Heart left ventricle (tissue), 16 donors: ENCODE measurements at places on chromosomes 7 and 10.

DNA sequence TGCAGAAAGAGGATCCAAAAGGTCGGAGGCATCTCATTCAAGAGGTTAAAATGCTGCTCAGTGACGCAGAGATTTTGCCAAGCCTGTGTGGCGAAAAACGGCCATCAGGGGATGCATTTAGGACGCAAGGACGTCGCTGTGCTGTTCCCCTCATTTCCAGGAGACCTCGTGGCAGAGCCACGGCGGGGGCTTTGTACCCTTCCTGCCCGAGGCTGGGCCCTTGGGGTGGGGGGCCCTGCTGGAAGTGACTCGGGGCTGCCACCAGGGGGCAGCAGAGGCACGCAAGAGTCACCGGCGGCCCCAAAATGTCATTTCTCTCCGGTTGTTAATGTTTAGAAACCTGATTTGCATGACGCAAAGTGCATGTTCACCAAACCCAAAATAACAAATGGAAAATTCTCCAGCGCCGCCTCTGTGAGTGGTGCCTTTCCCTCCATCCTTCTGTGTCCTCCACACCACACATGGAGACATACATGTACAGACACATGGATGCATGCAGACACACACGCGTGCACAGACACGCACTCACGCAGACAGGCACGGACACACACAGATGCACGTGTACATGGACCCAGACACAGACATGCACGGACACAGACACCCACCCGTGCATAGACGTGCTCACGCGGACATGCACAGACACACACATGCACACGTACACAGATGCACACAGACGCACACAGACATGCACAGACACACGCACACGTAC lies 51.0 kb upstream of the NKX6-2 start:
- DNase-seq, result no peak

- DNase-seq, result no peak
These were observed 55.9 kb upstream of the CAV2 start for GRCh38 chr7:116443646-116444045.

GRCh38 chr7:141295367-141295895 lies 221.6 kb downstream of the TMEM178B start:
- DNase-seq, result no peak

- no peak for DNase-seq
These were observed 4.6 kb upstream of the VWC2 start for GRCh38 chr7:49768835-49769234.

- DNase-seq, result no peak
These were observed 48.4 kb upstream of the GLI3 start for GRCh38 chr7:42285383-42285824.

DNA sequence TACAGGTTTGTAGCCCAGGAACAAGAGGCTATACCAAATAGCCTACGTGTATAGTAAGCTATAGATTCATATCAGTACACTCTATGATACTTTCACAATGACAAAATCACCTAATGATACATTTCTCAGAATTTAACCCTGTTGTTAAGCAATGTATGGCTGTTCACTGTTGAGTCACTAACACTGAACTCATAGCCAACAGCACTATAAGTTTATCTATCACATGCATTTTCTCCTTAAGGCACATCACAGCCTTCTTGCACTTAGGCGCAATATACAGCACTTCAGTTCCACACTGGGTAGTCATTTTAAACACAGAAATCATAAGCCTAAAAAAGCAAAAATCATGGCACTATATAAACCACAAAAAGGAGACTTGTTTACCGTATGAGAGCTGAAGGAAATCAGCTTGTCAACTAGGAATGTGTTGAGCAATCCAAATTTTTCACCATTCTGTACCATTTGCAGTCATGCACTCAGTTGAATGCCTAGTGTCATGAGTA lies 45.6 kb downstream of the ZNF438 start:
- no peak for DNase-seq

GRCh38 chr10:87761892-87762291 lies 56.1 kb downstream of the ATAD1 start:
- no peak for DNase-seq

DNA sequence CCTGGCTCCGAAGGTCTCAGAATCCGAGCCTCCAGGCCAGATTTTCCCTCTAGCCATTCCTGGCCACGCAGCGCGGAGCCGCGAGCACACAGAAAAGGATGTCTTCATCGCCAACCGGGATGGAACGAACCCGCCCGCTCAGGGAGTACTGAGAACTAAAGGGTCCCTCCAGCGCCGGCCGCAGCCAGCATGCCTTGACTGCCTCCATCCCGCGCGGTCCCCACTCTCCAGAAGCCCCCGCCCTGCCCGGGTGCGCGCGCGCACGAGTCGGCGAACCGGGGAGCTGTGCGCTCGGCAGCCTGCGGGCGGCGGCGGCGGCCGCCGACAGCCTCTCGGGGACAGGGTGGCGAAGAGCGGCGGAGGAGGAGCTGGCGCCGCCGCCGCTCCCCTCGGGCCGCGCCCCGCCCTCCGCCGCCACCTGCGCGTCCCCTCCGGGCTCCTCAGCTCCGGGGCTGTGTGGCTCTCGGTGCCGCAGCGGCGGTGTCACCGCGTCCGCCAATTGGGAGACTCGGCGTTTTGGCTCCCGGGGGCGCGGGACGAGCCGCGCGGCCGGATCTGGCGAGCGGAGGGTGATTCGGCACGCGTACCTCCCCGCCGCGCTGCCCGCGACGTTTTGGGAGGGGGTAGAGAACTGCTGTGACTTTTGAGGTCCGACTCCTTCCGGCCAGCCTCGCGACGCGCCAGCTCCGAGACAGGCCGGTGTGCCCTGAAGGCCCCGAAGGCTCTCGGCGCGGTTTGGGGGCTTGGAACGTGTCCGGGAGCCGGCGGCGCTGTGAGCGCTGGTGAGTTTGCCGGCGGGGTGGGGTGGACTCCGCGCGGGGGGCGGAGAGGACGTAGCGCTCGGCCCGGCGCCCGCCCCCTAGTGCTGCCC lies 453 bp upstream of the GALNT17 start:
- DNase-seq, result peak; percentile 68

DNA sequence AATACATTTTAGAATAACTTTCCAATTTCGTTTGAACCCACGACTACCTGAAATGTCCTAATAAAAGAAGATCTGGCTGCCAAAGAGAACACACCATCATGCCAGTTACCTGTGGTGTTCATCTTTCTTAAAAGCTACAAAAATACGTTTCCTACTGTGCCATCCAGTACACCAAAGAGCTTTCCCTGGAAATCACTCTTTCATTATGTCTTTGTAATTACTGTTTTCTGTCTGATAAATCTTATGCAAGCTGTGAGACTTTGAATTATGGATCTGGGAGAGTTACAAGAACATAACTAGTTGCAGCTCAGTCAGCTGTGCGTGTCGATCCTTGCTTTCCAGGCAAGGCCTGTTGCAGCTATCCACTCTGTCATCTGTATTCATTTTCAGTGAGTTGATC lies 12.5 kb upstream of the POM121L12 start:
- no peak for DNase-seq

DNA sequence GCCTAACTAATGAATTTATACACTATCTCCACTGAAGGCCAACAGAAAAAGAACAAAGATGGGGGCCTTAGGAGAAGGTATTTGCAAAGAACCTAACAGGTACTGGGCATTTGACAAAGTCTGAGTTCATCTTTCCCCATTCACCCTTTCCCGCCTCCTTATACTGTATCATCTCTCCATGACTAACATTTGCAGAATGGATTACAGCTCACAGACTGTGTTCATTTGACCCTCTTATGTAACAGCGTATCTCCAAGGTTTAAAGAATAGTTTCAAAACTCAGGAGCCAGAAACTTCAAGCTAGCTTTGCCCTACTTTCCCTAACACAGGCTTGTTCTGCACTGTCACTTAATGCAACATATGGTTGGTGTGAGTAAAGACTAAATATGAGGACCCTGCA lies 238.7 kb upstream of the CELF2 start:
- DNase-seq, result no peak

GRCh38 chr10:60914690-60915141 lies 29.3 kb downstream of the RHOBTB1 start:
- DNase-seq, result peak; percentile 34

DNA sequence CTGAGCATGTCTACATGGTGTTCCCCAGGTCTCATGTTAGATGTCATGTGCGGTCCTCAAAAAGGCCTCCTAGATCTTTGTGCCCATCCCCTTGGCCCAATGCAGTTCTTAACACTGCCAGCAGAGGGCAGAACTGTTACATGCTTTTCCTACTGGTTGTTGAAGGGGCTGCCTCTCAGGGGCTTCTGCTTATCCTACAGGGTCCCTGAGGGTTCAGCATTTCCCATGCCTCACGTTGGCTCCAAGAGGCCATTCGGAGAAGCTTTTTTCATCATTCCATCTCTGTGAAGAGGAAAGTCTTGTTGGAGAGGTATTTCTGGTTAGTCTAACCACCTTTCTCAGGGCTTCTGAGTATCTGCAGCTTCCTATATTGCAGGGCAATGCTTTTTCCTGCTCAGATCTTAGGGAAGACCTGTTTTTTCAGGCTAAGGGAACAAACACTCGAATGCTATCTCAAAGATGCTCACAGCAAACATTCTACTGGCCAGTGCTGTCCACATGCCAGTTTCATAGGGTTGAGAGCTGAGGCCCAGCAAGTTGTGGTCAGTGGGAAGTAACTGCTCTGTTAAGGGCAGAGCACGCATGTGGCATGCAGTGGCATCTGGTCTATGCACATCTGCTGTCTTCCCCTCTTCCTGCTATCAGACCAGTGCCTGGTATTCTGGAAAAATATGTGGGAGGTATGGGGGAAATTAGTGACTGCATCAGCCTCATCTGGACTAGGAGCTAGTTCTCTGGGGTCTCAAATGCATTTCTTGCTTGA lies 31.5 kb downstream of the MBL2 start:
- DNase-seq, result no peak

GRCh38 chr10:113414543-113414942 lies 138.3 kb upstream of the HABP2 start:
- no peak for DNase-seq

DNA sequence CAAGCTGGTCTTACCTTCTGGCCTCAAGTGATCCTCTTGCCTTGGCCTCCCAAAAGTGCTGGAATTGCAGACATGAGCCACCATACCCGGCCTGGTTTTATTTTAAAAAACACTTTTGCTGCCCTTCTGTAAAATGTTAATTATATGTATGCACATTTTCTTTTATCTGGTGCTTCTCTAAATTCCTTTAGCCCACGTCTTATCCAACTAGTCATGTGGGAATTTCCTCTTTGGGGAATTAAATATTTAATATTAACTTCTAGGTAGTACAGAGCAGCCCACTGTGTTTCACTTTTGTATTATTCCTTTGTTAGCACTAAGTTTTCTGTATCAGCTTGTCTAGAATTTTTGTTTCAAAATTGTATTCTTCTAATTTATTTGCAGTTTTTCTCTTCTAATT lies 181.7 kb upstream of the KAT6B start:
- DNase-seq, result no peak

DNA sequence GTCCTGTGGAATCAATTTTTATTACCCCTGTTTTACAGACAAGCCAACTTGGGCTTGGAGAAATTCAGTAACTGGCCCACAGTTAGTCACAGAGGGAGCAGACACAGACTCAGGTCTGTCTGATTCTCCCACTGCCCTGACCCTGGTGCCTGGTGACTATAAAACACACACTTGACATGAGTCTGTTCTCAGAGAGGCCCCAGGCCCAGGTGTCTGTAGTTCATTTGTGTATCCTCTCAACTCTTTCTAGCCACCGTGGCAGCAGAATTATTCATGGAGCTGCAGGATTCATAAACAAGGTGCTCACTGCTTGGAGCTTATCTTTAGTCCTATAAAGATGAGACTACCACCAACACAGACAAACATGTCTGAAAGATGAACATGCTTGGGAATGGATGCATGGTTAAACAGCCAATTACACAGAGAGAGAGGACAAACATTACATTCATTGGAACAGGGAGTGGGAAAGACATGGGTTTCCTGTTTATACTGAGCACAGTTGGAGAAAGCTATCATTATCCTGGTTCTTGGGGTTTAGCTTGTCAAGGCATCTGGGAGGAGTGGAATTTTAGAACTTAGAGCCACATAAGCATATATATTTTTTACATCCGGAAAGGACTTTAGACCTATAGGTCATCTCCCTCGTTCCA lies 79.1 kb upstream of the PDCD4 start:
- no peak for DNase-seq

- DNase-seq, result no peak
These were observed 78.4 kb downstream of the DGKI start for GRCh38 chr7:137768366-137768765.

GRCh38 chr10:28722065-28722803 lies 44.9 kb downstream of the BAMBI start:
- DNase-seq, result peak; percentile 65

DNA sequence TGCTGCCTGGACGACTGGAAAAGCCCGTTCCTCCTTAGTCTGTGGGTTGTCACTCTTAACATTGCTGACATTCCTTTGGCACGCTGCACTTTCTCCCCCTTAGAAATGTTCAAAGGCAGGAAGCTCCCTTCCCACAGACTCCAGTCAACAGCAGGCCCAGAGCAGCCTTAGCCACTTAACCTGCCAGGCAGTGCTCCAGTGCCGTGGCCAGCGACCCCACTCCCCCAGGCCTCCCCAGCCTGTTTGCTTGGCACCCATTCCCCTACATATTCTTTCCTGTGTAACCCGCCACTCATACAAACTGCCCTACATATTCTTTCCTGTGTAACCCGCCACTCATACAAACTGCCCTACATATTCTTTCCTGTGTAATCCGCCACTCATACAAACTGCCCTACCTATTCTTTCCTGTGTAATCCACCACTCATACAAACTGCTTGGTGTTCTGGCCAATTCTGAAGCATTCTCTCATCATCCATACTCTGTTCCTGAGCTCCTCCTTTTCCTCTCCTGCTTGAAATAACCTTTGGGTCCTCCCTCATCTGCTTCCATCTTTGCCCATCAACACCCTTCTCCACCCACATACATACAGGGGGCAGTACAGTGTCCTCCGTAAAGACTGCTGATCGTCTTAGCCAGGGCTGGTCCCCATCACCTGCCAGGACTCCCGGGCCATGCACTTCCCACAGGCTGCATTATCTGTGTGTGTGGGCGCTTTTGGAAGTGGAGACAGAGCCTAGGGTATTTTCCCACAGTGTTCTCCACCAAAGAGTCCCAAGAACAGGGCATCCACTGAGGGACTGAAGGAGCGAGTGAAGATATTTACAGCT lies 57.3 kb downstream of the ADARB2 start:
- DNase-seq, result no peak

GRCh38 chr7:31962246-31962645 lies 108.0 kb downstream of the PDE1C start:
- no peak for DNase-seq

- DNase-seq, result no peak
These were observed 12.6 kb upstream of the UBE2D1 start for GRCh38 chr10:58322072-58322834.

DNA sequence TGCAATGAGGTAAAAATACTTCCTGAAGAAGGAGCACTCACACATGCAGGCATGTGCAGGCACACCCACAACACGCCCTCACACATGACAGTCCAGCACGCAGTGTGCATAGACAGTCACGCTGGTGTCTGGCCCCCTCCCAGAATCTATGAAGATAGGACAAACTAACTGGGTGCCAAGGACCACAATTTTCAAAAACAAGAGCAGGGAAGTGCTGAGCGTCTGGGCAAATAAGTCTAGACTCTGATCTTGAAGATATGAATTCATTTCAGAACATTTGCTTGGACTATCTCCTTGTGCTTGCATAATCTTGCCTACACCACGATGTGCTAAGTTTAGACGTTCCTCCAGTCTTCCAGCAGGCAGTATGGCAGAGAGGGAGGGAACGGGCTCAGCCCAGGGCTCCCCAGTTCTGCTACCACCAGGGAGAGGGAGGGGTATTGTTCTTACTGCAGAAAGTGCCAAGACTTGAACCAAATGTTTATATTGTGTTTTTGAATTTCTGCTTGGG lies 276.5 kb upstream of the KLF6 start:
- DNase-seq, result peak; percentile 25

- DNase-seq, result no peak
These were observed 103.5 kb downstream of the ADARB2 start for GRCh38 chr10:1633783-1634182.
